Endothelial cell (in vitro differentiated cells): ENCODE measurements at places on chromosomes 11 and 22. TPM values are rescaled to one million over a fixed set of nuclear protein-coding genes. Genes with fewer than 3 reads are reported as not detected.

Gene WT1
- not detected for total RNA-seq

Gene CHRNA10
- 0.72 TPM for total RNA-seq

Gene DGAT2
- total RNA-seq: 0.51 TPM

Gene SLC37A4
- 21.9 TPM for total RNA-seq

Gene SLC35F2
- 9.3 TPM for total RNA-seq

Gene FZD4
- 71.5 TPM for total RNA-seq

DNA sequence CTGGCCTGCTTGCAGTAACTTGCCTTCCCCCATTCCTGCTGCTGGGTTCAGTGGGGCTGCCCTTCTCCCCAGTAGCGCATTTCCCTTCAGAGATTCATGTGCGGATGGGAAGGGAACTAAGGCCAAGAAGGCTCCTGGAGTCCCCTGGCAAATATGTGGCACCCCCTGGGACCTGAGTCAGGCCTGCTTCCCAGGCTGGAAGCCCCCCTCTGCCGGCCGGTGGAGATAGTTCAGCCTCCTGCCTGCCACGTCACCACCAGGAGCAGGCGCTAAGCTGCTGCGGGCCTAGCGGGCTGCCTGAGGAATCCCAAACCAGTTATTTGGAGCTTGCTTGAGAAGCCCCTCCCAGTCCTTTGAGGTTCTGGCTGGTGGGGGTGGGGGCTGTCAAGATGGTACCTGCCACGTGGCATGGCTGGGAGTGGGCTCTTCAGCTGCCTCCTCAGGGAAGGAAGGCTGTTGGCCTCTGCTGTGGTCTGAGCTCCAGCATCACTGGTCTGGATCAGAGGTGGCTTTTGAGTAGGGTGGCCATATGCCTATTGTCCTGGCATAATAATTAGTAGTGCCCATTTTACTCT is 2.0 kb downstream of the SERPINH1 start:
- DNase-seq: peak; percentile 74

- no peak for DNase-seq
These were observed 1151.2 kb downstream of the BRD1 start for GRCh38 chr22:48676266-48677167.

- DNase-seq: peak; percentile 62
These were observed 141.1 kb downstream of the RCN1 start for GRCh38 chr11:32231909-32232493.

DNA sequence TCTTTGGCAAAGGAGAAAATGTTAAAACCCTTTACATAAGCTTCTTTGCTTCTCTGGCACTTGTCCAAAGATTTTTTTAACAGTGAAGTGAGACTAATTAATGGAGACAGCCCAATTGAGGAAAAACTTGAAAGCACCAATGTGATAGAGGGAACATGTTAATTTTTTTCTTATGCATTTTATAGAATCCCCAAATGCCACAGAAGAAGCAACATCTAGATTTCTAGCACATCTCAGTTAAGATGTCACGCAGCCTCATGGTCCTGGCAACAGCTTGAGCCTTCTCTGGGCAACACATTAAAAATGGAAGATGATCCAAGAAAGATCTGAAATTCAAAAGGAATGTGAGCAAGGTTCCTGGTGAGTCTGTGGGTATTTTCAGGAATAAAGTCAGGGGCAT is 48.5 kb downstream of the PACSIN2 start:
- DNase-seq: no peak

DNA sequence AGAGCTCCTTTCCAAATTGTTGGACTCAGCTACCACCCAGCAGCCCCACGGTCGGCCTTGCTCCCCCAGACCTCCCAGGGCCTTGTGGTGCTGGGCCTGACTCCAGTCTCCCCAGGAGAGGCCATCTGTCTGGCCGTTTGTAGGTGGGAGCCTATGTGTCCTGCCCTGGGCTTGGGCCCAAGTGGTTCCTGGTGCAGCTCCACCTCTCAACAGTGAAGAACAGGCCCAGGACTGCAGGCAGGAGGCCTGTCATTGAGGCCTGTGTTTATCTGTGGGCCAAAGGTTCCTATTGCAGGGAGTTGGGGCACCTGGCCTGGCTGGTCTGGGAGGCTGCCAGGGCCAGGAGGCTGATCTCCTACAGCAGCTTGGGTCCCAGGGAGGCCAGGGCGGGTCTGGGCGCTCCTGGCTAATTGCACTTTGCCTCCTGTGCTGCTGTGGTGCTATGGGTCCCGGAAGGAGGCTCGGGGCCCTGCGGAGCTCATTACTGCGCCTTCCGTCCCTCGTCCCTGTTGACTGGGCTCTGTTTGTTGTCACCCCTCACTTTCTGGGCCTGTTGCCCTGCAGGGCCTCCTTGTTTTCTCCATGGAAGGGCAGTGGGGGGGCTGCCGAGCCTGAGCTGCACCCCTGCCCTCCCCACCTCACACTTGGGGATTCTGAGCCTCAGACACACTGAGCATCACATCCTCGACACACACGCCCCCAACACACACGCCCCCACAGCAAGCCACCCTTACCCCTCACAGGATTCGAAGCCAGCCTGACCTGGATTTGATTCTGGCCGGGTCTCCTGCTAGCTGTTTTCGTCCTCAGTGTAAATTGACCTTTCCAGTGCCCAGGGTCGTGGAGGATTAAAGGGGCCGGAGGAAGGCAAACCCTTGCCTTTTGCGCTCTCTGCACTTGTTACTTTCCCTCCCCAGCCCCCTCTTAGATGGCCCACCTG is 6.8 kb upstream of the OMP start:
- no peak for DNase-seq

DNA sequence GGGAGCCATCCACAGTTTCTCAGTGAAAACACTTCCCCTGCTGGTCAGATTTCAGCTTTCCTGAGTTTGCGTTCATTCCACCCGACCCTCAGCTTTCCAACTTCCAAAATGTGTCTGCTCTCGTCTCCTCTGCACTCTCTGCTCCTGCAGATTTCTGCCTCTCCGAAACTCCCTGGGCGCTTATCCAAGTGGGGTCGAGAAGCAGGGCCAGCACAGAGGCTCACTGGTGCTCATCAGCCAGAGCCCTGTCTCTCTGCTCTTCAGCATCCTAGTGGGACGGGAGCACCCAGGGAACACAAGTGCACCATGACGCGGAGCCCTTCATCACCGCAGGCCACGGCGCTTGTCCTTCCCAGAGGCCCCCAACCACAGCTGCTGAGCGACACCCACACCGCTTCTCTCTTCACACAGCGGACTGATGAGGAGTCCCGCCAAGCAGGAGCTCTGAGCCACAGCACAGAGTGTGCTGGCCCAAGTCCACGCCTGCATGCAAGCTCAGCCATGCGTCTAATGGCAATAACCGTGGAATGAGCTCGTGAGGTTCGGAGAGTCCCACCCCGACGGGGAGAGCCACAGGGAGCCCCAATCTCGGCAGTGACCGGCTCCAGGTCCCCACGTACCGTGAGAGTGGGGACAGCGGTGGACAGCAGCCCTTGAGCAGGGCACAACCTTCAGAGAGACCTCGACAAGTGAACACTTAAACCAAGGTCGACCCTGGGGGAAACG is 27.9 kb upstream of the MOB2 start:
- DNase-seq: no peak

DNA sequence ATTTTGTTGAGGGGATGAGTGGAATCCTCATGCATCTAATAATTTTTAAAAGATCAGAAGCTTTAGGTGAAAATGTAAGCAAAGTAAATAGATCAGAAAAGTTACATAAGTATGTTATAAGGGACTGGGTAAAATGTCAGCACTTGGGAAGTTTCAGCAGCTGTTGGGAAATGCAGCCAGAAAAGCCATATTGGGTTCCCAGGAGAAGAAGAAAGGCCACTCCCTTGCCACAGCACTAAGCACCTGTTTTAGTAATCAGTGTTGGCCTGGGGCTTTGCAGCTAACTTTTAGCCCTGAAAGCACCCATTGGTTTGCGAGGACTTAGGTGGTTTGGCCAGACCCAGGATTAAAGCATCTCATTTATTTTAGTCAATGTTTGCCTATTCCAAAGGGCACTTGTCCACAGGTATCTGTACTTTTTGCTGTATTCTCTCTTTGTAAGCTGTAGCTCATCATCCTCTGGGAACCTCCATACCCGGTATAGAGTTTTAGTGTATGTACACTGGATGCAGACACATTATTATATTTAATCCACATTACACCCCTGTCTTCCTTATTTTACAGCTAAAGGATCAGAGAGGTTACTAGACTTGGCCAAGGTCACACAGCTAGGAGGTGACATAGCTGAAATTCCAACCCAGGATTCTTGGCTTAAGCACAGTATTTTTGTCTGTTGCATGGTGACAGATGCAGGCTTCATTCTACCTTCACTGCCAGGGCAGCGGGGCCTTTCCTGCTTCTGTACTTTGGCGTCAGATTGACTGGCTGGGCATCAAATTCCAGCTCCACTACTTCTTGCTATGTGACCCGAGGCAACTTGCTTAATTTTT is 127.7 kb upstream of the SESN3 start:
- DNase-seq: no peak

DNA sequence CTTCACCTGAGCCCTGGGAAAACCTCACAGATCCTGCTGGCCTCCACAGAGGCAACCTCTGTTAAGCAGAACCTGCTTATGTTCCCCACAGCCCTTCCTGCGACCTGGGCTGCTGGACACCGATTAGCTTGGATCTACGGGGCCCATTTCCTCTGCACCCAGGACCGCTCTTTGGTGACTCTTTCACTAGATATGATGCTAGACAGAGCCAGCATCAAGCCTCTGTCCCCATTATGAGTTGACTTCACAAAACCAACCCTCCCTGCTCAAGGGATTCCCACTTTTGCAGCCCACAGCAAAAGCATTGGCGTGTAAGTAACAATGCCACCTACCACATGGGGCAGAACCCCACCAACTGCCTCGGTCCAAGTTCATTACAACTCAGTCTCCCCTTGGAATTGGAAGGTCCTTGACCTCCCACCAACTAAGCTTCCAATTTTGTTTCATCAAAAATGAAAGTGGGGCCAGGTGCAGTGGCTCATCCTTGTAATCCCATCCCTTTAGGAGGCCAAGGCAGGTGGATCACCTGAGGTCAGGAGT is 15.2 kb upstream of the TMPRSS4 start:
- DNase-seq: no peak

DNA sequence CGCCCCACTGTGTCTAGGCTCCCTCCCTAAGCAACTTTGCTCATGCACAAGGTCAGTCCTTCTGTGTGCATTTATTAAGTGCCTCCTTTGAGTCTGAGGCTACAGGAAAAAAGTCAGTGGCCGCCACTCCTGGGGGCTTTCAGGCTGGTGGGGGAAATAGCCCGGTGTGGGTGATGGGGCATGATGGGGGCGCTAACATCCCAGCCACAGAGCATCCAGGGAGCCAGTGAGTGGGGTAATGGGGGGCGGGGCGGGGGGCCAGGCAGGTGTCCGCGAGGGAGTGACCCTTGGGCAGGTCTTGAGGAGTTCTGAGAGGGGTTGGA is 9.9 kb upstream of the EHD1 start:
- DNase-seq: no peak

GRCh38 chr11:75872887-75873416 is 57.9 kb downstream of the UVRAG start:
- DNase-seq: no peak

GRCh38 chr11:126498281-126498680 is 142.8 kb downstream of the ST3GAL4 start:
- DNase-seq: no peak

GRCh38 chr11:108870373-108871020 is 205.6 kb downstream of the DDX10 start:
- DNase-seq: no peak

DNA sequence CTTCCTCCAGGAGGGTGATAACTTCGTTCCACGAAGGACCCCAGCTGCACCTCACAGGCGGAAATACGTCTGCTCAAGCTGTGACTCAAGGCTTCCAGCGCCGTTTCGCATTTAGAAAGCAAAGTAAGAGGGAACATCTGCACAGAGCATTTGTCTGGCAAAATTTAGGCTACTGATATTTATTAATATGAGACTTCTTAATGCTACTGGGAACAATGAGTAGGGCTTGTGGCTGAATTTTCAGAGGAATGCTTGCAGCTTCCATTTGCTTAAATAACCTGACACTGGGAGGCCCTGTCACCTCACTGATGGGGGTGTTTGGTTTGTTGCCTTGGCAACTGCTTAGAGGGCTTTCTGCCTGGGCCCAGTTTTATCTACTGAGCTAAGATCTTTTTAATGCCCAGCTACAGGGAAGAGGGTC is 14.7 kb upstream of the ST14 start:
- DNase-seq: no peak

DNA sequence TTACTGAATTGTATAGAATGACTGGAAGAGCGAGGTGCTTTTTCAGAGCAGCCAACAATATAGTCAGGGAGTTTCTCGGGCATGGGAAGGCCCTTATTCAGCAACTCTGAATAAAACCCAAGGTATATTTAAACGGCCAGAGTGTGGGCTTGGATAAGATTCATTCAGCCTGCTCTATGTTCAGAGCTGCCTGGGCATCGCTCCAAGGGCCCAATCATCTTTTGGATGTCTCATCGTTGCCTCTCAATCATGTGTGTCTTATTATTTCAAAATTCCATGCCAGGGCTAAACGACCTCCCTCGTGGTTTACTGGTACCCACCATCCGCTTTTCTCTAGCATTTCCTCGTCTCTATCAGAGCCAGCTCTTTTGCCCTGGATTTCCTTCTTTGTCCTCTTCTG is 19.5 kb upstream of the NTM start:
- no peak for DNase-seq

GRCh38 chr11:110174645-110175310 is 81.6 kb downstream of the ZC3H12C start:
- no peak for DNase-seq

DNA sequence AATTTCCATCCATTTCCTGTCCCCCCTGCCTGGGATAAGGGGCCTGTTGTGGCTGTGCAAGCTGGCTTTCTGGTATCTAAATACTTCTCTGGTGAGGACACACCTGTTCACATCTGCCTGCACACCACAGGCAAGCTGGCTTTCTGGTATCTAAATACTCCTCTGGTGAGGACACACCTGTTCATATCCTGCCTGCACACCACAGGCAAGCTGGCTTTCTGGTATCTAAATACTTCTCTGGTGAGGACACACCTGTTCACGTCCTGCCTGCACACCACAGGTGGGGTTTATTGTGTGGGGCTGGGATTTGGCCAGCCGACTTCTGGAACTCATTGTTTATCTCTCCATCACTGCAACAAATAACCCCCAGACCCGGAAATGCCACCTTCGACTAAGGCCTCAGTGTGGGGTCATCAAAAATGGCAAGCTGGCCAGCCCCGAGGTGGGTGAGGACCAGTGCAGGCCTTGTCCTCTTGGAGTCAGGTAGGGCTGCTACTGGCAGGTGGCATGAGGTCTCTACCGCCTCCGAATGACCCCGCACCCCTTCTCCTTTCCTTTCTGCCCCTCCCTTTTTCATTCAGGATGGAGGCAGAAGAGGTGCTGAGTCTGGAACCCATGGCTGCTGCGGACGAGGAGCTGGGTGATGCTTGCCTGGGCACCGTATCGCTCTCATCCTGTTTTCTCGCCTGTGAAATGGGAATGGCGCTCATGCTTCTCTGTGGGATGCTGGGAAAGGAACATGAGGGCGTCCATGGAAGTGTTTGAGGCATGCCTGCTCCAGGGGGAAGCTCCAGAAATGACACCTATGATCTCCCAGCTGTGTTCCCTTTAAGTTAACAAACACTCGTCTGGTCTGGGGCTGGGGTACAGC is 43.5 kb upstream of the MYEOV start:
- no peak for DNase-seq

GRCh38 chr11:122647736-122648275 is 7.7 kb upstream of the UBASH3B start:
- DNase-seq: no peak

- DNase-seq: no peak
These were observed 13.3 kb downstream of the FAM83F start for GRCh38 chr22:40007853-40008710.
